ENCODE measurements at places on chromosomes 7 and 10.
A peak's percentile ranks its signal among the peaks of the same experiment; 100 is the strongest.

GRCh38 chr7:98206451-98207330, 4.5 kb upstream of the BHLHA15 start:
- no peak for DNase-seq

- no peak for DNase-seq
Measured at GRCh38 chr7:79377097-79377496, 76.4 kb downstream of the MAGI2 start.

DNA sequence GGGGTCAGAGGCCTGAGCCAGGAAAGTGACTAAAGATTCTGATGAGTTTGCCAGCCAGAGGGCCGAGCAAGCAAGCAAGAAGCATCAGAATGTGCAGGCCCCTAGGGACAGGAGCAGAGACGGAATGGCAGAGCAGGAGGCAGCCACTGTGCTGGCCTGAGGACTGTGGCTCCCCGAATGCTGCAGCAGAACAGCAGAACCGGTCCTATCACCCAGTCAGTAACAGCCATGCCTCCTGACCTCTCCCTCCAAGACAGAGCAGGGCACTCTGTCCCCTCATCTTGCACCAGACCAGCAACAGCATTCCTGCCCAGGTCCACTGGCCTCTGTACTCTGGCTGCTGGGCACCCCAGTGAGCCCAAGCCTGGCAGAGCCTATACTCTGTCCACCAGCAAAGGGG, 85.9 kb downstream of the ARHGAP22 start:
- DNase-seq: no peak

GRCh38 chr10:71314028-71314693, 4.9 kb upstream of the SLC29A3 start:
- DNase-seq: peak; percentile 72

GRCh38 chr7:93551931-93552330, 22.6 kb downstream of the CALCR start:
- no peak for DNase-seq

- no peak for DNase-seq
Measured at GRCh38 chr10:7090529-7090928, 320.3 kb downstream of the SFMBT2 start.

DNA sequence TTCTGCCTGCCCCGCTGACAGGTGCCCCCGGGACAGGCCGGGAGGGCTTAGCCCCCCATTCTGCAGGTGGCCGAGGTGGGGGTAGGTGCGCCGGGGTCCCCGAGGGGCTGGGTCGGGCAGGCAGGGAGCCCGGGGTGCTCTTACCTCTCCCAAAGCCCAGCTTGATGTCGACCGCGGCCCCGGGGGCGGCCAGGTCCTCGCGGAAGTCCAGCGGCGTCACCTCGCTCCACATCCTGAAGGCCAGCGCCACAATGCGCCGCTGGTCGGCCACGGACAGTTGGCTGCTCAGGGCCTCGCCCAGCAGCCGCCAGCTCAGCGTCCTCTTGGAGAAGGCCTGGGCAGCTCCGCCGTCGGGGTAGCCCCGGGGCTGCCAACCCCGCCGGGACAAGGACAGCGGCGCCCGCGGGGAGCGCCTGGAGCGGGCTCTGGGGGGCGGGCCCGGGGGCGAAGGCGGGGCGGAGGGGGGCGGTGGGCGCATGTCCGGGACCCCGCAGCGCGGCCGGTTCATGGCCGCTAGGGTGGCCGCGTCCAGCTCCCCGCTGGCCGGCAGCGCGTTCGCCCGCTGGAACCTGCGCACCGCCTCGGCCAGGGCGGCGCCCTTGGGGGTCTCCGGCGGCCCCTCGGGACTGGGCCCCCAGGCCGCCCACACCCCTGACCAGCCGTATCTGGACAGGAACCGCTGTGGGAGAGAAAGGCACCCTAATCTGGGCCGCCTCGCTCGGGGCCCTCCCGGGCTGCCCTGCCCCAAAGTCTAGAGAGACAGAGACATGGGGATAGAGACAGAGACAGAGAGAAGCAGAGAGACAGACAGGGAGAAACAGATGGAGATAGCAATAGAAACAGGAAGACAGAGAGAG, 1.7 kb downstream of the MMP21 start:
- no peak for DNase-seq

GRCh38 chr7:92815412-92815811, 21.0 kb downstream of the CDK6 start:
- no peak for DNase-seq

GRCh38 chr7:55977831-55978230, 13.4 kb downstream of the NIPSNAP2 start:
- no peak for DNase-seq

DNA sequence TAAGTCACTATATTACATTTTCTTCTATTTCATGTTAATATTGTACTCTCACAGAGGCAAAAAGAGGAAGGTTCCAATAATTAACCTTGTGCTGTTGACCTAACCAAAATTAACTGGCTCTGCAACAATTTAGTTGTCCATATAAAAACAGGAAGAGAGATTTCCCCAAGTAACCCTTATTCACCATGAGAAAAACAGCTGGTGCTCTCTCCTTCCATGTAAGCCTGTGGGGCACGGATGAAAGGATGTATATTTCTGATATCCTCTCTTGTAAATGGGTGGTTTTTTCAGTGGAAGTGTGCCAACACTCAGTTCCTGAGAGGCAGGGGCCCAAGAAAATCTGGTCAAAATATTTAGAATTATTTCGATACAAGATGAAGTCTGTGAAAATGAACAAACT, 358.1 kb downstream of the CRPPA start:
- DNase-seq: no peak

DNA sequence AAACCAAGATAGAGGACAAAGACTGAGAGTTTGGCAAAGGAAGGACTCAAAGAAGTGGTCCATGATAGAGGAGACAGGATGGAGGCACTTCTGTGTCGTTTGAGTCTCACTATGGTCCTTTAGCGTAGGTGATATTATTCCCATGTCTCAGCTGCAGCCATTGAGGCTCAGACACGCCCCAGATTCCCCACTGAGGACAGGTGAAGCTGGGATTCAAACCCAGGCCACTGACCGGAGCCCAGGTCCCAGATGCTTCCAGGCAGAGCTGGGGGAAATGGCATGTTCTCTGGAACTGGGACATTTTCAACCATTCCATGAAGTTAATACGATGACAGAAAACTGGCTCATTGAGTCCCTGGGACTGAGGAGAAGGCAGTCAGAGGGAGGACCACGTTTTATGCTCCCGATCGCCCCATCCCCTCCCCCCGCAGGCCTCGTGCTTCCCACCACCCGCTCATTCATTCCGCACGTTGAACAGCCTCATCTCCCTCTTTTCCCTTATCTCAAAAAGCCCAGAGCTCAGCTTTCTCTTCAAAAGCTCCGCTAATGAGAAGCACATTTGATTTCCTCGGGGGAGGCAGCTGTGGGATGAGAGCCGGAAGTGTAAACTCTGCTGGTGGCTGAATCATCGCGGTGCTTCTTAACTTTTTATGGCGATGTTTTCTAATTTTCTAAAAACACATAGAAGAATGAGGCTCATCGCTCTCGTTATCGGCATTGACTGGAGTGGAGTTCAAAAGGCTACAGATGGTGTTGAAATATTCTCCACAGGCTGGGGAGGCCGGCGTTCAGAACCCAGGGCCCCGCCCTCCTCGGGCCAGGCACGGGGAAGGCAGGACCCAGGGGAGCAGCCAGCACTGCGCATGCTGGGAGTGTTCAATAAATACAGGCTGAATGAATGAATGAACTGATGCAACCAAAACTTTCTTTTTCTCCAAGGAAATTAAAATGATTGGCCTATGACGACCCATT, 64.0 kb downstream of the OAT start:
- DNase-seq: peak; percentile 46

DNA sequence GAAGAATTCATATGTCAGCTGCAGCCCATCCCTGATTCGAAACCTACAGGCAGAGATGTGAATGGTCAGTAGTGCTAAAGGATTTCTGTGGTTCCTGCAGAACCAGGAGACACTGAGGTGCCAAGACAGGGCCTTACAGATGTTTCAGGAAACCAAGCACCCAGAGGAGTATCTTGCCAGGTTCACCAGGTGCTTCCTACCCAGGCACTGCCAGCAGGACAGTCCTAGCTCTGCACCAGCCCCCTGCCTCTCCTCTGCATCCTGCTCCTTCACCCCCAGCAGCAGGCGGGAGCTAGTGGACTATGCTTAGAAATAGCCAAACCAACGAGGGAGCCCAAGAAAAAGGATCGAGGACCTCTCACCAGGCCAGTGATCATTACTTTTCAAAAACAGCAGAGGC, 4.2 kb upstream of the IKZF1 start:
- no peak for DNase-seq

DNA sequence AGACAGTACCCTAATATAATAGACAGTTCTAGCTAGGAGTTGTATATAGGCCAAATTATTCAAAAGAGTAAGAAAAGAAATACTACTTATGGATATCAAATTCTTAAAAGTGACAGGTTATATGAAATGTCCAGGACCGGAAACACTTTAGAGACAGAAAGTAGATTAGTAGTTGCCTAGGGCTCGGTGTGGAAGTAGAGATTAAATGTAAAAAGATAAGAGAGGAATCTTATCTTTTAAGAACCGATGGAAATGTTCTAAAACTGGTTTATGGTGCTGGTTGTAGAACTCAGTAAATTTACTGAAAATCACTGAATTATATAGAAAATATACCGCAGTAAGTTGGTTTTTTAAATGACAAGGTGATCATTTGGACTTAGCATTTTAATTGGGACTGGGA, 147.5 kb upstream of the ASAH2 start:
- DNase-seq: no peak

GRCh38 chr7:1913466-1914282, 243.6 kb downstream of the ELFN1 start:
- DNase-seq: no peak

Measured in frontal cortex (tissue), 4 donors.